Motor neuron (in vitro differentiated cells): ENCODE measurements at places on chromosomes 12 and 14. TPM values are rescaled to one million over a fixed set of nuclear protein-coding genes. Genes with fewer than 3 reads are reported as not detected.

The PARP2 gene
- total RNA-seq, result 35.8 TPM in 2 replicates

- no peak for ATAC-seq
Measured at GRCh38 chr12:46657453-46658411, 168.1 kb downstream of the SLC38A4 start.

DNA sequence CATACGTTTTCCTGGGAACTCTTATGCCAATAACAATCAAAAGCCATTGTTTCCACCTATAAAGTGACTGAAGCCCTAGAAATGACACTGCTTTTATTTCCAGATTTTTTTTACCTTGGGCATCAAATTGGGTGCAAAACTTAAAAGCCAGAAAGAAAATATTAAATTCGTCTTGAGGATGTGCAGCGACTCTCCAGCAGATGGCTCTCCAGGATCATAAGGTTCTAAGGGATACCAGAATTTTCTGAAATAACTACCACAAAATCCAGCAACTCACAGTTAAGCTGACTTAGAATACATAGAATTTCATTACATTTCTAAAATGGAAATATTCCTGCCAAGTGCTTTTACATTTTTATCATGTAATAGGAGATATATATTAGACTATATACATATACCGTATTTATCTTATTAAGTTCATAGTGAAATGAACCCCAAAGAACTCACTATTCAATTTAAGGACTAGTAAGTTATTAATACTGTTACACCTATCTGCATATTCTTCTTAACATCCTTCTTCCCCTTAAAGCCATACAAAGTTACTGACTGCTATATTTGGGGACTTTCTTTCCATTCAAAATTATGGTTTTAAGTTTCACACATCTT, 44.0 kb downstream of the ARMH4 start:
- peak; percentile 50 for ATAC-seq

DNA sequence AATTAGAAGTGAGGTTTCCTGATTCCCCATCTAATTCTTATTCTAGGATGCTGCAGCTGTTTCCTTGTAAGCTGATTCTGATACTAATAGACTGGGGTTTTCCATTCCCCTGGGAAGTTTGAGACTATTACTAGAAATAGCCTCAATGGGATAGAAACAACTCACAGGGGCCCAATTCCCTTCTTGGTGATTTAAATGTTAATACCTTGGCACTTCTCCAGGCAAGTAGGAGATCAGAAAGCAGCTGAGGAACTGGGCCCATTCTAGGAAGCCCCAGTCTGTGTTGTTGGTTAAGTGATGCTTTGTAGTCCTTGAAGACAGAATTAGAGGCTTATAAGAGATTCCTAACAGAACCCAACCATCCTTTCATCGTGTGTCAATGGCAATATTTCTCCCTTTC, 407.0 kb upstream of the SEL1L start:
- no peak for ATAC-seq

GRCh38 chr12:80269803-80270552, 170.6 kb downstream of the OTOGL start:
- no peak for ATAC-seq

The CLEC9A gene
- total RNA-seq, result 0.52 and 0.97 TPM in 2 replicates

- no peak for ATAC-seq
Measured at GRCh38 chr14:98114122-98114895, 1157.7 kb downstream of the BCL11B start.

GRCh38 chr12:47757840-47758583, 668 bp downstream of the RAPGEF3 start:
- peak; percentile 4 for ATAC-seq

DNA sequence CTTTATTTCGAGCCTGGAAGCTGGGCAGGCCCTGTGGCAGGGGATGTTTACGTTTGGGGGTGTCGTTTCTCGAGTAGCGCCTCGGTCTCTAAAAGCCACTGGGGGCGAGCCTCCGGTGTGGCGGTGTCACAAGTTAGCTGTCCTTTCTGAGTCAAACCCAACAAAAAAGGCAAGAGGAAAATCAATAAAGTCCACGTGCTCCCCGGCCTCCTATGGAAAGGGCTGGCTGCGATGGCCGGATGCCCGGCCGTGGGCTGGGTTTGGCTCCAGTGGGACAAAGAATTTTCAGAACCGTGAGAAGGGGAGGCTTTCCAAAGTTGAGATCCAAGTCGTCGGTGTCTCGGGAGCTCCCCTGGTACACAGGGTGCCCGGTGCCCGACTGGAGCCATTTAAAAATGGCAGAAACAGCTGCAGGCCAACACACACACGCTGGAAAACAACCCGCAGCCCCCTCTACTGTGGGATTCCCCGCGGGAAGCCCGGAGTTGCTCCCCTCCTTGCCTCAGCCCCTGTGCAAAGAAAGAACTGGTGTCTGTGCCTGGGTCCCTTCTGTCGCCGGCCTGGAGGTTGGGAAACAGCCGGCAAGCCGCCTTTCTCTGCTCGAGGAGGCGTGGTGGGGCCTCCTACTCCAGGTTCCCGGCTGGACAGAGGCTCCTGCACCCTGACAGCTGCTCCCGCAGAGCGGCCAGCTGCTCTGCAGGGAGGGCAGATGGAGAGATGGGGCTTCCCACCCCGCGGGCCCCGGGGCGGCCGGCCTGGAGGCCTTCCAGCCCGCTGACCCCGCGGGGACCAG, 1.9 kb downstream of the BCL7A start:
- ATAC-seq, result peak; percentile 42

The EML5 gene
- 3.0 and 3.1 TPM in 2 replicates for total RNA-seq

GRCh38 chr12:113066813-113067400, 10.4 kb downstream of the DTX1 start:
- ATAC-seq, result no peak

The CLMN gene
- total RNA-seq, result 1.5 and 1.8 TPM in 2 replicates

The PTPRR gene
- 2.1 and 2.8 TPM in 2 replicates for total RNA-seq

- ATAC-seq, result no peak
Measured at GRCh38 chr12:95590775-95591174, 39.5 kb upstream of the USP44 start.

The RTRAF gene
- total RNA-seq, result 186 and 188 TPM in 2 replicates

The CLEC1A gene
- total RNA-seq, result 0.19 and 0.28 TPM in 2 replicates
